M059J (cell line): ENCODE measurements at places on chromosomes 7 and 10. TPM values are rescaled to one million over a fixed set of nuclear protein-coding genes. Genes with fewer than 3 reads are reported as not detected.

DNA sequence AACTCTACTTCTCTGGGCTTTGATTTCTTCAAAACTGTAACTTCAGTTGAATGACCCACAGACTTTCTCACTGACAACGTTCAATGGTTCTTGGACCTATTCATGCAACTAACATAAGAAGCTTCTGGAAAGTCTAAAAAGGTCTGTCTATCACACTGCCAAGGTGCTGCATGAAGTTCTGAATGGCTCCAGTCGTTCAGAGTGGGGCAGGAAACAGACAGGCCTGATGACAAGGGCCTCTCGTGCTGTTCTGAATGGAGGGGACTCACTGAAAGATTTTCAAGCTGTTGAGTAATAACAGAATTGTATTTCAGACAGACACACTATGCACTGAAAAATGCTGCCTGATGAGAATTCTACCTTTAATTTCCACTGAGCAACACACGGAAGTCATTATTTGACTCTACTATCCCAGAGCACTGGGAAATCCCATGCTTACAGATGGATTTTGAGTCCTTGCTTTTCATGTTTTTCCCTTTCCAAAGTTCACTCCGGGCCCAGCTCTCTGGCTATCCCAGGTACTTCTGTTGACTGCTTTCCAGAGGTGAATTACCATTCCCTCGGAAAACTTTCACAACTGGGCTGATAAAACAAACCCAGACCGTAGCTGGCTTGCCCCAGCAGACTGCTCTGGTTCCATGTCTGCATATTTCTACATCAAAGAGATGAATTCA lies 204.9 kb upstream of the FRMD4A start:
- DNase-seq, result no peak

DNA sequence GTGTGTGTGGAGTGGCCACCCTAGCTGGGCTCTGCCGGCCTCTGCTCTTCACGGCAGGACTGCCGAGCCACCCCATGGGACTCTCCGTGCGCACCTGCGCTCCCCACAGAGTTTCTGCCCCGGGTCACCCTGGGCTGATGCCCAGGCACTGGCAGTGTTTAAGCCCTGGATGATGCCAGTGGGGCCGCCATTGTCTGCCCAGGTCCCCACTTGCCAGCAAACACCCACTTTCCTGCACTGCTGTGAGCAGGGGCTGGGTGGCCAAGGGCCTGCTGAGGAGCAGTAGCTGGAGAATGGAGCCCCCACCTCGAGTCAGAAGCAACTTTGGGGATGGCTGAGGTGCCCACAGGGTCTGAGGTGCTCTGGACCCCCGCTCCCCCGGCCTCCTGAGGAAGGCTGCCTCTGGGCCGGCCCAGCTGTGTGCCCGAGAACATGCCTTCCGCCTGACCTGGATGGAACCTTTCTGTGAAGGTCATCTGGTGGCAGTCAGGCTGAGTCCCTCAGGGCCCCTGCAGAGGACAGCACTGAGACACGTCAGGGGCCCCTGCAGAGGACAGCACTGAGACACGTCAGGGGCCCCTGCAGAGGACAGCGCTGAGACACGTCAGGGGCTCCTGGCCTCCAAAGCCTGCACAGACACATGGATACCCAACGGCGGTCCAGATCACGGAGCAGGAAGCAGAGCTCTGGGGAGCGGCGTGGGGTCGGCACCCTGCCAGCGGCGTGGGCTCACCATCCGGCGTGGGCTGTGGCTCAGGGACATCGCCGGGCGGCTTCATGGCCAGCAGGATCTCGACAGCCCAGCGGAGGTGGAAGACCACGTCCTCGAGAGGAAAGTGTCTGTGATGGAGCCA lies 62.0 kb downstream of the CFAP46 start:
- no peak for DNase-seq

- peak; percentile 27 for DNase-seq
Observed at GRCh38 chr10:114682532-114682931, 24.5 kb upstream of the ABLIM1 start.

DNA sequence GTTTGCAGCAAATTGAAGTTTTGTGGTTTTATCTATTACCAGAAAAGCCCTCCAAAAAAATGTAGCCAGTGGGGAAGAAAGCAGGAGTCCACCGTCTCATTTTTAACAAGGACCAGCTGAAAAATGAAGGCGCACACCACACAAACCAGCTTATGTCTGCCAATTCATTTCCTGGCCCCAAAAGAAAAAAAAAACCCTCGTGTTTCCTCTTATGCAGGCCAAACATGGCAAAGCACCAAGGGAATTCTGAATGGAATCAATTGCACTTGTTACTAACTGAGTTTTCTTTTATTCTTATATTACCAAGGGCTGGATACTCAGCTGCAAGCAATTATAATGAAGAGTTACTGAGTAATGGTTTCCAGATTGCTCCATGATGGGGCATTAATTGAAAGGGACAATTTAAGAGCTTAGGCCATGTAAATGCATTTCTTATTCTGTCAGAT lies 428.3 kb upstream of the NPVF start:
- no peak for DNase-seq

GRCh38 chr10:120783867-120784266 lies 67.3 kb upstream of the WDR11 start:
- DNase-seq, result no peak

The NUTM2B gene
- total RNA-seq, result 0.10 and 0.32 TPM in 2 replicates

DNA sequence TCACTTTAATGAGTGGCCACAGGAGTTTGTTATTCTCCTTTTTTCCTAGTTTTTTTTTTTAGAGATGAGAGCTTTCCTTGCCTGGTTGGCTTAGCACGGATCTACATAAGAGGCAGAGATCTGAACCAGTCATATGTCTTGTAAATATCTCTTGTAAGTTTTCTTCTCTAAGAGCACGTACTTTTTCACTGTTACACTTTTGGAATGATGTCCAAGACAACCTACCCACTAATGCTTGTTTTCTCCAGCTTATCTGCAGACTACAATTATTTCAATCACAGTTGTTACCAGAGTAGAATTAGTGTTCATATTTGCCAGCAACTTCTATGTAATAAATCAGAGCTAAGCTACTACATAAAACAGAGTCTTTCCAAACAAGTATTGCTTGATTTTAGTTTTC lies 444.6 kb downstream of the KCNMA1 start:
- no peak for DNase-seq

The CLRN3 gene
- total RNA-seq, result not detected in 2 replicates

The SORBS1 gene
- 0.57 and 2.4 TPM in 2 replicates for total RNA-seq

- peak; percentile 43 for DNase-seq
Observed at GRCh38 chr7:92609921-92610518, 19.8 kb upstream of the FAM133B start.

GRCh38 chr7:3282457-3282856 lies 18.6 kb upstream of the SDK1 start:
- DNase-seq, result peak; percentile 31

The NCOA4 gene
- 147 and 160 TPM in 2 replicates for total RNA-seq

DNA sequence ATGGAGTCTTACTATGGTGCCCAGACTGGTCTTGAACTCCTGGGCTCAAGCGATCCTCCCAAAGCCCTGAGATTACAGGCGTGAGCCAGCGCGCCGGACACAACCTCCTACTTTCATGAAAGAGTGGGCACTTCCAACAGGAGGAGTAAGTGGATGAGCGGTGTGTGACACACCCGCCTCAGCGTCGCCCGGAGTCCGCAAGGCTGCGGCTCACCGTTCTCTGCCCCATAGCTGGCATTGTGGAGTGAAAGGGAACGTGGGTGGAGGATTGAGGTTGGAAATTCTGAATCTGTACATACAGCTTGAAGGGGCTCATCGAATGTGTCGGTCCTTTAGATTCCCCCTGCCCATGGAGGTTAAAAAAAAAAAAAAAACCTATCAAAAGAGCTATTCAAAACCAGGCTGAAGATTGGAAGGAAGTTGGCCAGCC lies 524 bp upstream of the PRXL2A start:
- DNase-seq, result peak; percentile 81

The OPN4 gene
- total RNA-seq, result 0.52 TPM in 1 of 2 replicates, not detected in the other

The NANOS1 gene
- 3.2 and 6.2 TPM in 2 replicates for total RNA-seq

DNA sequence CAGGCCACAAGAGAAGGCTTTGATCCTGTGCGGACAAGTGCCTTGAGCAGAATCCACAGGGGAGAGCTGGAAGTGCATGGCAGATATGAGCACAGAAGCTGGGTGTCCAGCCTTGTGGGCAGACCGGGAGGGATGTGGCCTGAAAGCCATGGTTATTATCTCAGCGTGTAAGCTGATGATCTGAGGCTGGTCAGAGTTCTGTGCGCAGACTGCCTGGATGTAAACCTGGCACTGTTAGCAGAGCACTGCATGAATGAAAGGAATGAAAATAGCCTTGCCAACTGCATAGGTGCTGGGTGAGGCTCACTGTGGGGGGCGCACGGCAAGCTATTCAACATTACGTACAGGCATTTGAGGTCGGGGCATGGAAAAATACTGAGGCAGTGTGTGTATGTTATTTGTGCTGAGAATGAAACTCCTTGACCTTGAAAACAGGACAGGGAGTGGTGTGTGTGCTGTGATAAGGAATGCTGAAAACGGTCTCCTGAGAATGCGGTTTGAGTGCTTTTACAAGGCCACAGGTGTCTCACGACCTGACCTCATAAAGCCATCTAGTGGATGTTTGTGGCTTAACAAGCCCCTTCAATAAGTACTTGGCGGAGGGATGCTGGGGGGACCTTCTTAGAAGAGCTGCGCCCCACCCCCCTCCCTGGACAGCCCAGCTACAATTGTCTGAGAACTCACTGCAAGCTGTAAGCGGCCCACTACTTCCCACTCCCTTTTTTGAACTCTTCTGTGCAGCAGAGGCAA lies 18.7 kb downstream of the AKR1C1 start:
- DNase-seq, result peak; percentile 50

- peak; percentile 95 for DNase-seq
Observed at GRCh38 chr7:46291050-46291438, 370.0 kb upstream of the IGFBP3 start.

DNA sequence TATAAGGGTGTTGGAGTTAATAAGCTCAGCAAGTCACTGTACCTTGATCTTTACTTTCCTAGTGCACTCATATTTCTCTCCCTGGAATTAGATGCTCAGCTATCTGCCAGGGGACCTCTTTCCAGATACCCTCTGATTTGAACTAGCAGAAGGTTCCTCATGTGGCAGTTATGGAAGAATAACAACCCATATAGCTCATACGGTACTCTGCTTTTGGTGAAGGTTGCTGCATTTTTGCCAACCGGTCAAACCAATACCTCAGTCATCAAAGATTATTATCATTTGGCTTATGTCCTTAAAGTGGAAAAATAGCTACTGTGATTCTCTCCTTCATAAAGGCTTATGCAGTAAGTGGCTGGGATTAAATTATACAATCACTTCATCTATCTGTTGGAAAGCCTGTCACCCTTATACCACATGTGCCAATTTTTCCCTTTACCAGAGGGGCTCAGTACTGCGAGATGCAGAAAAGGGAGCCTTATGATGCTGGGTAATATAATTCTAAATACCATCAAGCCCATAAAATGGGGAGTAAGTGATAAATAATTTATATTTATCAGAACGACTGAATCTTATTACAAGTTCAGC lies 43.4 kb upstream of the PTER start:
- no peak for DNase-seq

The PPP2R2D gene
- total RNA-seq, result 28.3 and 36.1 TPM in 2 replicates

The LOXL4 gene
- total RNA-seq, result 1.2 and 1.6 TPM in 2 replicates

GRCh38 chr7:2639695-2640481 lies 8.1 kb downstream of the TTYH3 start:
- no peak for DNase-seq

- no peak for DNase-seq
Observed at GRCh38 chr10:87798082-87798481, 19.9 kb downstream of the ATAD1 start.

- no peak for DNase-seq
Observed at GRCh38 chr7:112049555-112050249, 156.5 kb downstream of the DOCK4 start.

The KDM7A gene
- 0.64 and 0.69 TPM in 2 replicates for total RNA-seq

DNA sequence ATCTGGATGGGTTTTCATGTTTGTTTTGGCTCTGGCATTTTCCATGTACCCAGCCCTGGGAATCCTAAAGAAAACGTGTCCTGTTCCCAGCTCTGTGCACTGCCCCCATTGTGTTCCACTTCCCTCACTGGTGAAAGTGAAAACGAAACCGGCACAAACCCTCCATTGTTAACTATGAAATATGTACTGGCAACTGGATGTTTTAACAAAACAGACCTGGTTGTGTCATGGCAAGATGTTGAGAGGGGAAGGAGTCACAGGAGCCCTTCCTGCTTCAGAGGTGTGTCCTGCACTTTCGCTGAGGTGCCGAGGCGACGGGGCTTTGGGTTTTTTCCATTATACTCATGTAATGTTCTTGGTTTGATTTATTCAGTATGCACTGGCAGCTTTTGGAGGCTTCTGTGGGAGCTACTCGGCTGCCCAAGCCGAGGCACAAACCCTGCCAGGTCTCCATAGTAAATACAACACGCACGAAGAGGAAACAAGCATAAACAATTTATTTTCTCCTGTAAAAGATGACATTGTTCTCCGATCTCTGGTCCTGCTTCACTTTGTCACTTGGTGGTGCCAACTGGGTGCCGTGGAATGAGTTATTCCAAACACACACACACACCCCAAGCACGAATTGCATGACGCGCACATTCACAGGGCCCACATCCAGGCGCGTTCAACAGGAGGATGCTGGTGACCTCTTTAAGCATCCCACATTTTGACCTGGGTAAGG lies 118.2 kb downstream of the CDK6 start:
- DNase-seq, result peak; percentile 96

DNA sequence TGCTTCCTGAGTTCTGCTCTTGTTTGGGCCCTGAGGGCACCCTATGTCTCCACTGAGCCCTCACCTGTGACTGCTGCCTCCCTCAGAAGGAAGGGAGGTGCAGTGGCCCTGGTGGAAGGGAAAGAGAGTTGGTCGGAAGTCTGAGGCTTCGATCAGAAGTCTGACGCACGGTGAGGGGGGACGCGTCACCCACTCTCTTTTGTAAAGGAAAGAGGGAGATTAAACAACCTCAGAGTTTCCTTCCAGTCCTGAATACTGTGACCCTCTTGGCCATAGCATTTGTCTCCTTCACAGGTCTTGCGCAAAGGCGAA lies 31.4 kb upstream of the TRIM8 start:
- DNase-seq, result no peak

The TMEM184A gene
- total RNA-seq, result 1.8 and 3.3 TPM in 2 replicates

- no peak for DNase-seq
Observed at GRCh38 chr10:71735709-71736569, 16.4 kb upstream of the C10orf105 start.

GRCh38 chr10:97759158-97759887 lies 12.5 kb downstream of the SFRP5 start:
- DNase-seq, result peak; percentile 51

GRCh38 chr10:110042181-110042580 lies 34.4 kb downstream of the ADD3 start:
- no peak for DNase-seq

The NEUROG3 gene
- not detected in 2 replicates for total RNA-seq

The NPY4R gene
- 2.2 and 2.9 TPM in 2 replicates for total RNA-seq
